Placental pericyte (primary cell): ENCODE measurements at places on chromosomes 1 and 21. TPM values are rescaled to one million over a fixed set of nuclear protein-coding genes. Genes with fewer than 3 reads are reported as not detected.

GMEB1 gene
- 9.4 and 16.2 TPM in 2 replicates for total RNA-seq

VWA5B1 gene
- not detected in 2 replicates for total RNA-seq

UBASH3A gene
- total RNA-seq, result not detected in 2 replicates

ECM1 gene
- 16.2 and 34.5 TPM in 2 replicates for total RNA-seq

DYNLT4 gene
- total RNA-seq, result not detected in 2 replicates

NR1I3 gene
- not detected in 2 replicates for total RNA-seq

RBBP5 gene
- 14.7 and 20.6 TPM in 2 replicates for total RNA-seq

NFASC gene
- total RNA-seq, result under 0.01 and 1.4 TPM in 2 replicates

RBP7 gene
- total RNA-seq, result not detected in 2 replicates

CNIH3 gene
- 39.6 and 91.5 TPM in 2 replicates for total RNA-seq

VHLL gene
- total RNA-seq, result 0.29 TPM in 1 of 2 replicates, not detected in the other

CLDN8 gene
- not detected in 2 replicates for total RNA-seq

TEDDM1 gene
- not detected in 2 replicates for total RNA-seq

SLC44A5 gene
- total RNA-seq, result under 0.01 TPM in 2 replicates

TSACC gene
- total RNA-seq, result not detected in 2 replicates

MYBPH gene
- total RNA-seq, result 0.88 and 1.4 TPM in 2 replicates

JAM2 gene
- 0.72 TPM in 1 of 2 replicates, not detected in the other for total RNA-seq

DNAH14 gene
- 12.7 and 15.0 TPM in 2 replicates for total RNA-seq

HSD3B1 gene
- not detected in 2 replicates for total RNA-seq
